ENCODE measurements at places on chromosomes 13 and 19.

GRCh38 chr13:27006519-27007161 lies 165.0 kb downstream of the USP12 start:
- no peak for DNase-seq

- DNase-seq, result no peak
These were observed 36.1 kb upstream of the USPL1 start for GRCh38 chr13:30581582-30581981.

- no peak for DNase-seq
These were observed at the start of gene ZIC2 for GRCh38 chr13:99981735-99982035. Gene ZIC2 (plus strand): TSS chr13:99981784. CDS start chr13:99982065, 281 bp downstream.

DNA sequence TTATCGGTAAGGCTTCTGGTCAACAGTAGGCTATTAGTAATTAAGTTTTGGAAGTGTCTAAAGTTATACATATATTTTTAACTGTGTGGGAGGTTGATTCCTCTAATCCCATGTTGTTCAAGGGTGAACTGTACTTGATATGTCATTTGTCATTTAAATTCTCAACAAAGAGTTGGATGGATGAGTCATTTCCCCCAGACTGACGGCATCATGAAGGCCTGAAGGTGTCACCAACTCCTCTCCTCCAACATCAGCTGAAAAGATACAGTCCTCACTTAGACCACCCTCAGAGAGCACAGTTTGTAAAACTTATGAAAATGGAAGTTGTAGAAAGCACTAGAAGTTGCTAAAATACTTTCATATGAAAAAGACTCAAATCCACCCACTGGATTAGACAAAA lies 48.8 kb downstream of the DCLK1 start:
- DNase-seq, result no peak

- no peak for DNase-seq
These were observed 46.4 kb upstream of the FAM216B start for GRCh38 chr13:42735010-42735409.

DNA sequence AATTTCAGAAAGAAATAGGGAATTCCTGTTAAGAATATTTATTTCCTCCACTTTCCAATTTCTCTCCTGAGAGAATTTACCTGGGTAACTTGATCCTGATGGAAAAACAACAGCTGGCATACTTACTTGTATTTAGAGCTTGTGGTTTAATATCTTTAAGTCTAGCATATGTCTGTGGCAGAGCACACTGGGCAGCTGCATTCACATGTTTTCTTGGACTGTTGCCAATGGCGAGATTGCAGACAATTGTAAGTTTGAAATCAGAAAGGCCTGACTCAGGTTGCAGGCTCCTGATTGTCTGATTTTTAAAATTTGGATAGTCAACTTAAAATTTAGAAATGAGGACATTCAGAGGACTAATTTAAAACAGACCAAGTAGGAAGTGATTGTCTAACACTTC lies 66.9 kb downstream of the NHLRC3 start:
- DNase-seq, result no peak

DNA sequence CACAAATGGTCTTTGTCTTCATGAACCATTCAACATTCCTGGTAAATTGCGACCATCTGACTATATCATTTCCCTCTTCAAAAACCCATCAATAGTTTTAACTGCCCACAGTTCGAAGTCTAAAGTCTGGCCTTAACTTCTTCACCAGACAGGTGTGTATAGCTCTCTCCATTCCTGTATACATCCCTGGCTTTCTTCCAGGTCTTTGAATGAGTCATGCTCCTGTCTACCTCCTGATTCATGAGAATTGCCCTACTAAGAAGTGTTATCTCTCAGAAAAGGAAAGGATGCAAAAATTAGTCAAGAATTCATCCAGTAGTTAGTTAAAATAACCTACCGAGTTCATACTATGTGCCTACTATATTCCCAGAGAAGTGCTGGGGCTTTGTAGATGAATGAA lies 225.0 kb downstream of the TBC1D4 start:
- DNase-seq, result no peak

DNA sequence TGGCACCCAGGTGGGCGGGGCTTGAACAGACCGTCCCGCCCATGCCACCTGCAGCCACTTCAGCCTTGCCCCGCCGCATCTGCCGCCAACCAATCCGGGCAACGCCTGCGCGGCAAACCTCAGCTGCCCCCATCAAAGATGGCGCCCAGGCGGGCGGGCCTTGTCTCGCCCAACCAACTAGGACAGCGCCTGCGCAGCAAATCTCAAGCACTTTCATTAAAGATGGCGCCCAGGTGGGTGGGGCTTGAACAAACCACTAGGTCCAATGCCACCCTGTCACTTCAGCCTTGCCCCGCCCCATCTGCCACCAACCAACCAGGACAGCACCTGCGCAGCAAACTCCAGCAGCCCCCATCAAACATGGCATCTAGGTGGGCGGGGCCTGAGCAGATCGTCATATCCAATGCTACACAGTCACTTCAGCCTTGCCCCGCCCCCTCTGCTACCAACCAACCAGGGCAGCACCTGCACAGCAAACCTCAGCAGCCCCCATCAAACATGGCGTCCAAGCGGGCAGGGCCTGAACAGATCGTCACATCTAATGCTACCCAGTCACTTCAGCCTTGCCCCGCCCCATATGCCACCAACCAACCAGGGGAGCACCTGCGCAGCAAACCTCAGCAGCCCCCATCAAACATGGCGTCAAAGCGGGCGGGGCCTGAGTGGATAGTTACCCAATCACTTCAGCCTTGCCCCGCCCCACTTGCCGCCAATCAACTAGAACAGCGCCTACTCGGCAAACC lies 1.4 kb downstream of the PEG3 start:
- peak; percentile 88 for DNase-seq

DNA sequence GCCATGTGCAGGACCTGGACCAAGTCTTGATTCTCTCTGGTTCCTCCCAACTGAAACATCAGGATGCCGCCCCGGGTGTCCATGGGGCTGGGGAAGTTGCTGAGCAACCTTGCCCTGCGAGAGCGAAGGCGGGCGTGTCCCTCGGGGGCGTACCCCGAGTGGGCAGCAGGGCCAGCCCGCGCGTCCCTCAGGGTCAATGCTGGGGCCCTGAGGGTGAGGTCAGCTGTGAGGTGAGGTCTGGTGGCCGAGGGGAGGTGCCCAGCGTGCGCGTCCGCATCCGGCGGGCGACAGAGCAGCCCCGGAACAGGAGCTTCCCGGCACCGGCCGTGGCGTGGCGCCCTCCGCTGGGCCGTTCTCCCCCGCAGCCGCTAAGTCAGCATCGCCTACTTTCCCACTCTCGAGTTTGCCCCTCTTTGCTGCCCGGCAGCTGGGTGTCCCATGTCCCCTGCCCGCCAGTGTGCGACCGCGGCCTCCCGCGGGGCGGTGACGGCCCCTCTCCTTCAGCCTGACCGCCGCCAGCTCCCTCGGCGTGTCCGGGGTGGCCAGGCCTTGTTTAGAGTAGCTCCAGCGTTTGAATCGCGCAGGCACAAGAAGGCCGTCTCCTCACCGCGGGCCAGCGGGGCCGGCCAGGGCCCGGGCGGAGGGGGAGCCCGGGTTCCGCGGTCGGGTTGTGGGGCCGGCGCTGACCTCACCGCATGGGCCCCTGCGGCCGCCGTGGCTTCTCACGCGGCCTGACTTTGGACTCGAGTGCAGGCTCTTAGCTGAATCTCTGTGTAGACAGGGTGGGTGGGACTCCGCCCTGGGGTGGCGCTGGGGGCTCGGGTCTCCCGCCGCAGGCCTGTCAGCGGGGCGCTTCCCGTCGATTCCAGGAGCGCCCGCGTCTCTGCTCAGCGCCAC lies 33.0 kb downstream of the GJA3 start:
- DNase-seq, result no peak

- DNase-seq, result peak; percentile 17
These were observed 727.4 kb upstream of the SLITRK1 start for GRCh38 chr13:84609716-84610115.

GRCh38 chr19:23273022-23273589 lies 22.9 kb upstream of the ZNF724 start:
- DNase-seq, result no peak

All from fibroblast of skin of left quadriceps (primary cell).